ENCODE measurements at places on chromosomes 11 and 22.

DNA sequence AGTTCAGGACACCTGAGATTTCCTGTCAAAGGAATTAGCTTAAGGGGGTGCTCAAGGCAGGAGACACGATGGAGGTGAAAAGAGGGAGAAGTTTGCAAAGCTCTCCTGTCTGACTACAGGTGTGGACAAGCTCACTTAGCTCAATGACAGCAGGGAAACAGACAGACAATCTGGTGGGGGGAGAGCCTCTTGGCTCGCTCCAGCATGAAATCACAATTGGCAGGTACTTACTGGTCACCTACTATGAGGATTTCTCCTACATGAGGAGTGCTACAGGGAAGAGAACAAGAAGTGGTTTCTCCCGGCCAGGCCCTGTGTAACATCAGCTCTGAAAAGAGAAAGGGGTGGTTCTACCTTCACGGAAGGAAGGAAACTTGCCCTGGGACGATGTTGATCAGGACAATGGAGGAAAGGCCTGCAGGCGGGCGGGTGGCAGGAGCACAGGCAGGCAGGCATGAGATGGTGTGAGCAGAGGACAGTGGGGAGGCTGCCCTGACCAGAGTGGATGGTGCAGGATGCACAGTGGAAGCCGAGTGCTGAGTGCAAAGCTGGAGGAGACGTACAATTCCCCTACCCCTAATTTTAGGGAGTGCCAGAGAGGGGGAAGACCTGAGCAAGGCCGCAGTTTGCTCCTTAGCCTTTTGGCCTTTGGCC, 57.9 kb upstream of the CRTAM start:
- DNase-seq = no peak

DNA sequence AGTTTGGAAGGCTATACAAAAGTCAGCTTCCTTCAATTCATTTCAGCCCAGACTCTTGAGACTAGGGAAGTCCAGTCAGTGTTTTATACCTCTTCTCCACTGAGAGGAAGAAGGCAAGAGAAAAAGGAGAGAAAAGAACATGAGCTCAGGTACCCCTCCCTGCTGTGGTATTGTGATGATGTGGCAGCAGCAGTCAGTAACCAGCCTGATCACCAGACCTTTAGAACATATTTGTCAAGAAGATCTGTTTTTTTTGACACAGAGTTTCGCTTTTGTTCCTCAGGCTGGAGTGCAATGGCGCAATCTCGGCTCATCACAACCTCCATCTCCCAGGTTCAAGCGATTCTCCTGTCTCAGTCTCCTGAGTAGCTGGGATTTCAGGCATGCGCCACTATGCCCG, 21.2 kb upstream of the RPS13 start:
- DNase-seq = no peak

GRCh38 chr22:25892678-25893077, 150.7 kb downstream of the MYO18B start:
- no peak for DNase-seq

- DNase-seq = no peak
Measured at GRCh38 chr11:116948391-116948790, 111.0 kb upstream of the APOA1 start.
